Neuronal stem cell (in vitro differentiated cells): ENCODE measurements at places on chromosomes 4 and X.

GRCh38 chrX:53383376-53384076, 38.9 kb downstream of the SMC1A start:
- no peaks in the 10 kb centered on the region for H3K27me3 ChIP-seq
- no peak overlapping the region for H3K4me3 ChIP-seq
- no peak overlapping the region for H3K27ac ChIP-seq
- no peaks in the 10 kb centered on the region for H3K4me1 ChIP-seq
- peaks cover 33% of the 10 kb centered on the region for H3K36me3 ChIP-seq

- H3K4me3 ChIP-seq = no peak overlapping the region
- no peaks in the 10 kb centered on the region for H3K4me1 ChIP-seq
- no peak for DNase-seq
- H3K27ac ChIP-seq = no peak overlapping the region
Observed at GRCh38 chr4:173415885-173416653, 17.2 kb upstream of the SCRG1 start.

- peaks cover 7% of the 10 kb centered on the region for H3K27me3 ChIP-seq
- no peak overlapping the region for H3K27ac ChIP-seq
- H3K36me3 ChIP-seq = no peaks in the 10 kb centered on the region
Observed at GRCh38 chrX:40303256-40304077, 205.7 kb upstream of the BCOR start.

DNA sequence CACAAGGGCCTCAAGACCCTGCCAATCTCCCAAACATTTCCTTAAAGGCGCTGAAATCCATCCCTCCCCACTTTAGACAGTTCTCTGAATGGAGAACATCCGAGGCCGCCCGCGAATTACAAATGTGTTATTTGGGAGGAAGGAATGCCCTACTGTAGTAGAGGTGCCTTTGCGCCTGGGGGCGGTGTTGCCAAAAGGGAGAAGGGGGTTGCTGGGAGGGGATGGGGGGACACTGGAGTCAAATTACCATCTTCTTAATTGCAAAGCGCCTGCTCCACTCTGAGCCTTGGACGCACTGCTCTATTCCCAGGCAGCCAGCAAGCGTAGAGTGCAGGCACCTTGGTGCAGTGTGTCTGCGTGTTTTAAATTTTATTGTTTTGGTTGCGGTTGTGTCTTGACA, 2.7 kb downstream of the TMEM255A start:
- H3K27ac ChIP-seq = no peak overlapping the region
- peaks cover 2% of the 10 kb centered on the region for H3K4me1 ChIP-seq
- peak; percentile 53 for DNase-seq
- no peak overlapping the region for H3K4me3 ChIP-seq

- H3K27me3 ChIP-seq = no peaks in the 10 kb centered on the region
- peak; percentile 11 for DNase-seq
- H3K27ac ChIP-seq = no peak overlapping the region
- H3K4me1 ChIP-seq = no peaks in the 10 kb centered on the region
- no peak overlapping the region for H3K4me3 ChIP-seq
Observed at GRCh38 chrX:107894038-107894437, 68.4 kb downstream of the MID2 start.

DNA sequence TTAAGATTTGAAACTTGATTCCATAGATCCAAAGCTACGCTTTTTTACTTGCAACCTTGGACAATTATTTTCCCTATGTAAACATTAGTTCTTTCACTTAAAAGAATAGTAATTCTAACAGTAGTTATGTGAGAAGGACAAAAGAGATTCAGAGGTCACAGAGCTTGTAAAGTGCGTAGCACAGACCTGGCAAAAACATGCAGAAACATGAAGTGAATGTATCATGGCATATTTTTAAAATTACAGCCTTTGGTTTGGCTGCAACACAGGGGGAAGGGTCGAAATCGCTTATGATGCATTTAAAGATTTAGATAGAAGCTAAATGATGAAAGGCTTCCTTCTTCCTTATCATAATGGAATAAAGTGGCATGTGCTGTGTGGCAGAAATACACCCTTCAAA, 1068.8 kb downstream of the ARAP2 start:
- no peak overlapping the region for H3K27ac ChIP-seq
- H3K4me1 ChIP-seq = no peaks in the 10 kb centered on the region
- no peak overlapping the region for H3K4me3 ChIP-seq
- no peaks in the 10 kb centered on the region for H3K36me3 ChIP-seq

- H3K4me3 ChIP-seq = no peak overlapping the region
- no peaks in the 10 kb centered on the region for H3K27me3 ChIP-seq
- no peaks in the 10 kb centered on the region for H3K36me3 ChIP-seq
Observed at GRCh38 chrX:20285511-20285910, 18.8 kb upstream of the RPS6KA3 start.

GRCh38 chr4:153146961-153147360, 57.3 kb upstream of the TRIM2 start:
- H3K4me3 ChIP-seq = no peak overlapping the region
- no peak overlapping the region for H3K27ac ChIP-seq
- H3K36me3 ChIP-seq = no peaks in the 10 kb centered on the region
- H3K4me1 ChIP-seq = peaks cover 8% of the 10 kb centered on the region

DNA sequence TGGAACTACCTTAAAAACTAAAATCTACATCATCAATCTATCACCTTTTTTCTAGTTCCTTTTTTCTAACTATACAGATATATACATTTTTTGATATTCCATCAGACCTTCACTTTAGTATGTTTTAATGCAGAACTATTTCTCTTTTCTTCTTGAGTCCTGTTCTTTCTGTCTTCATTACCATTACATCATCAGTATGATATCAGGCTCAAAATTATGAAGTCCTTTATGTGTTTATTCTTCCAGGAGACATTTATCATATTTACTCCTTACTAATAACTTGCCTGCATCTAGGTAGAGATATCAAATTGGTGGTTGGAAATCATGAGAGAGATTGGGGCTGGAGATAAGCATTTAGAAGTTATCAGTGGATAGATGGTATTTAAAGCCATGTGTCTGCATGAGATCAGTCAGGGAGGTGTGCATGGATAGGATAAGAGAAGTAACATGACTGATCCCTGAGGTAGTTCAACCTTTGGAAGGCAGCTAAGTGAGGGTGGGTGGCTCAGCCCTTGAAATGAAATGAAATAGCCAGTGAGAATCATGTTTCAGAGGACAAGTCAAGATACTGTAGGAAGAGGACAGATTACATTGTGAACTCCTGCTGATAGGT, 43.1 kb downstream of the MRPL1 start:
- no peaks in the 10 kb centered on the region for H3K4me1 ChIP-seq
- H3K27ac ChIP-seq = no peak overlapping the region
- DNase-seq = no peak

DNA sequence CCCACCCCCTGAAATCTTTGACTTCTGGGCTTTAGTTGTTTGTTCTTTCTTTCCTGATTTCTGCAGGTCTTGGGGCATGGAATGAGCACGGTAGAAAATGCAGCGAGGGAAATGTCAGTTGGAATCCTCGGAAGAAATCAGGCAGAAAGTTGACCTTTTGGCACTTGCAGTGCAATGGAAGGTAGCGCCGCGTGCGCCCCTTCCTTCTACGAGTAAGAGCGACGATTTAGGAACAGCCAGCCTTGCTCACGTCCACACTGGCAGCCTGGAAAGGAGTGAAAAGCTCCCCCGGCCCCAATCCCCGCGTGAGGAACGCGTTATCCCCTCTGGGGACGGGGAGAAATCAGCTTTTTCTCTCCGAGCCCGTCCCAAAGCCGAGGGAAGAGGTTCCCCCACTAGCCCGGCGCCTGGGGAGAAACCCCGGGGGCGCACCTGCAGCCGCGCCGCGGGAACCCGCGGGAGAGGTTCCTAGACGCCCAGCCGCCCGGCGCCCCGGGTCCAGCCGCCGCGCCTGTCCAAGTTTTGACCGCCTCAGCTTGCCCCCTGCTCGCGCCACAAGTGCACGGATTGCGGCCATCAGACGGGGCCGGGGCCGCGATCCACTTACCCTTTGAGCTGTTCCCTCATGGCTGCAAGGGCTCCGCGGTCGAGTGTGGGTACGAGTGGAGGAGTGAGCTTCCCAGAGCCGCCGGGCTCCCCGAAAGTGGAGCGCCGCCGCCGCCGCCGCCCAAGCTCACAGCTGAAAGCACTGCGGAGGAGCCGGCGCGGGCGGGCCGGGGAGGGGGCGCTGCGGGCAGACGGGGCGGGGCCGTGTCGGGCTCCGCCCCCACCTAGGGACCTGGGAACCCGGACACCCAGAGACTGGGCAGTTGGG, 194.6 kb upstream of the FTHL17 start:
- H3K27ac ChIP-seq = peak overlapping the region; percentile 78
- H3K4me1 ChIP-seq = no peaks in the 10 kb centered on the region
- peak; percentile 30 for DNase-seq
- H3K4me3 ChIP-seq = peak overlapping the region; percentile 54

GRCh38 chrX:39167791-39168190, 366.5 kb downstream of the MID1IP1 start:
- no peak overlapping the region for H3K4me3 ChIP-seq
- no peak overlapping the region for H3K27ac ChIP-seq
- no peaks in the 10 kb centered on the region for H3K36me3 ChIP-seq
- H3K27me3 ChIP-seq = peaks cover 3% of the 10 kb centered on the region
- DNase-seq = no peak
- H3K4me1 ChIP-seq = no peaks in the 10 kb centered on the region

- peaks cover 11% of the 10 kb centered on the region for H3K4me1 ChIP-seq
- peak overlapping the region; percentile 71 for H3K4me3 ChIP-seq
- H3K27ac ChIP-seq = no peak overlapping the region
- H3K27me3 ChIP-seq = no peaks in the 10 kb centered on the region
Observed at GRCh38 chrX:40013266-40014195, 84.2 kb downstream of the BCOR start.

DNA sequence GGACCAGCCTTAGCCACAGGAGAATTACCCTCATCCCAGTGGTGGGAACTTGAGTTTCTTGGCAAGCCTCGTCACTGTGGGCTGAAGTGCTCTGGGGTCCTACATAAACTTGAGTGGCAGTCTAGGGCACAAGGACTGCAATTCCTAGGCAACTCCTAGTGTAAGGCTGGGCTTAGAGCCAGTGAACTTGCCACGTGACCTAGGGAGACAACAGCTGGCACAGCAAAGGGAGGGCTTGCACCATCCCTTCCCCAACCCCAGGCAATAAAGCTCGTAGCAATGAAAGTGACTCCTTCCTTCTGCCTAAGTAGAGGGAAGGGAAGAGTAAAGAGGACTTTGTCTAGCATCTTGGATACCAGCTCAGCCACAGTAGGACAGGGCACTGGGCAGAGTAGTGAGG, 81.8 kb downstream of the TEX11 start:
- no peaks in the 10 kb centered on the region for H3K27me3 ChIP-seq
- no peaks in the 10 kb centered on the region for H3K36me3 ChIP-seq
- DNase-seq = no peak
- no peak overlapping the region for H3K27ac ChIP-seq
- no peaks in the 10 kb centered on the region for H3K4me1 ChIP-seq

GRCh38 chrX:9560219-9560618, 95.4 kb downstream of the TBL1X start:
- no peak overlapping the region for H3K4me3 ChIP-seq
- H3K27ac ChIP-seq = no peak overlapping the region
- no peaks in the 10 kb centered on the region for H3K36me3 ChIP-seq

GRCh38 chr4:12635629-12636028, 848.5 kb downstream of the RAB28 start:
- H3K4me1 ChIP-seq = no peaks in the 10 kb centered on the region
- H3K27me3 ChIP-seq = no peaks in the 10 kb centered on the region
- no peaks in the 10 kb centered on the region for H3K36me3 ChIP-seq
- no peak for DNase-seq
- H3K27ac ChIP-seq = no peak overlapping the region

DNA sequence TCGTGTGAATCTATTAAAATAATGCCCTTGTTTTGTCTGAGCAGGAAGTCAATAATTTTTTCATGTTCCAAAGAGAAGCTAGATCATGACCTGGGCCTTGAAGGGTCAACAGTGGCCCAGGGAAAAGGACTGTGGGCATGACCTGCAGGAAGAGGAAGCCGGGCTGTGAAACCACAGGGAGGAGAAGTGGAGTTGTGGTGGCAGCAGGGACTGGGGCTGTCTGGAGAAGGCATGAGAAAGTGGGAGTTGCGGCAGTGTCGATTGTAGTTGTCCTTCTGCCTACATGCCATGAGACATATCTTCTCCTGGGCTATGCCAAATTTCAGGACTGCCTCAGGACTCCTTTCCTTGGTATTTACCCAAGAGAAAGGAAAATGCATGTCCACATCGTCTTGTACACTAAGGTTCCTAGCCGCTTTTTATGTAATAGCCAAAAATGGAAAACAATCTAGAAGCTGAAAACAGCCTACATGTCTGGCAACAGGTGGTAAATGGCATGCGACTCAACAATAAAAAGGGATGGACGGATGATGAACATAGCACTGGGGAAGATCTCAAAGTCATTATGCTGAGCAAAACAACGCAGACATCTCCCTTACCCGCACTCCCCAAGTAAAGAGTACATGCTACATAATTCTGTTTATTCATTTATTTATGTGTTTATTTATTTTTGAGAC, 13.6 kb upstream of the PTTG2 start:
- no peak for DNase-seq
- H3K27ac ChIP-seq = no peak overlapping the region
- no peaks in the 10 kb centered on the region for H3K36me3 ChIP-seq
- no peaks in the 10 kb centered on the region for H3K27me3 ChIP-seq

GRCh38 chr4:95529946-95530345, 18.8 kb downstream of the UNC5C start:
- no peaks in the 10 kb centered on the region for H3K27me3 ChIP-seq
- H3K36me3 ChIP-seq = no peaks in the 10 kb centered on the region
- peaks cover under 1% of the 10 kb centered on the region for H3K4me1 ChIP-seq
- H3K4me3 ChIP-seq = no peak overlapping the region
- DNase-seq = no peak

DNA sequence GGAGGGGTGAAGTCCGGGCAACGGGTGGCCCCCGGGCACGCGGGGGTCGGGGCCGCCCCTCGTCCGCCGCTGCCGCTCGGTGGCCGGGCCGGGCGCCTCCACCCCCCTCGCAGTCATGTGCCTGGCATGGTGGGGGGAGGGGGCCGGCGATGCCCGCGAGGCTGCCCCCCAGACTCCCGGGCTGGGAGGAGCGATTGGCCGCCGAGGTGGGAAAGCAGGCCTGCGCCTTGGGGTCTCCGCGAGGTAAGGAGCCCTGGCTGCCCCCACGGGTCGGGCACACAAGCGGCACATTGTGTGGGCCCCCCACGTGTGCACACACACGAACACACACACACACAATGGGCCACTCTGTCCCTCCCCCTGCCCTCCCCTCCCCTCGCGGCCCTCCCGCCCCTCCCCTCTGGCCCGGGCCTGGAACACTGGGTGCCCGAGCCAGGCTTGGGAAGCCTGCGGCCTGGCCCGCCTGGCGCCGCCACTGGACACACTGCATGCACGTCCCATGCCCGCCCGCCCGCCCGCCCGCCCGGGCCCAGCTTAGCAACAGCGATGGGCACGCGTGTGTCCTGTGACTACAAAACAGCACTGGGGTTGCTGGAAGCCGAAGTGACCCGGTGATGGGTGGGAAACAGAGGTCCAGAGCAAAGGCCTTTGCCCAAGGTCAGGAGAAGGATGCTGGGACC, 1.3 kb downstream of the SLC6A8 start:
- peaks cover 20% of the 10 kb centered on the region for H3K4me1 ChIP-seq
- H3K4me3 ChIP-seq = peak overlapping the region; percentile 62
- no peak for DNase-seq
- H3K27ac ChIP-seq = no peak overlapping the region
- peaks cover 11% of the 10 kb centered on the region for H3K36me3 ChIP-seq
- no peaks in the 10 kb centered on the region for H3K27me3 ChIP-seq
